CD8-positive, alpha-beta memory T cell (primary cell): ENCODE measurements at places on chromosomes 3 and 15. TPM values are rescaled to one million over a fixed set of nuclear protein-coding genes. Genes with fewer than 3 reads are reported as not detected.

DNA sequence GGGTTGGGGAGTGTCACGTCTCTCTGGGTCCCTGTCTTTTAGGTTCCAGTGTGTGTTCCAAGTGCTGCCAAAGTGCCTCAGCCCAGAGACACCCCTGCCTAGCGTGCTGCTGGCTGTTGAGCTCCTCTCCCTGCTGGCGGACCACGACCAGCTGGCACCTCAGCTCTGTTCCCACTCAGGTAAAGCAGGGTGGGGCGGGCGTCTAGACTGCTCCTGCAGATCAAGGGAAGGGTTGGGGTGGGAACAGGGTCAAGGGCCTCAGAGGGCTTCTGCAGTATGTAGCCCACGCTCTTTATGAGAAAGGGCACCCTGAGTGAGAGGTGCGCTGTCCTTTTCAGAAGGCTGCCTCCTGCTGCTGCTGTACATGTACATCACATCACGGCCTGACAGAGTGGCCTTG lies 17.2 kb downstream of the ATRIP start:
- H3K36me3 ChIP-seq, result peaks cover 36% of the 10 kb centered on the region
- H3K4me3 ChIP-seq, result no peak overlapping the region
- no peak overlapping the region for H3K27ac ChIP-seq

DNA sequence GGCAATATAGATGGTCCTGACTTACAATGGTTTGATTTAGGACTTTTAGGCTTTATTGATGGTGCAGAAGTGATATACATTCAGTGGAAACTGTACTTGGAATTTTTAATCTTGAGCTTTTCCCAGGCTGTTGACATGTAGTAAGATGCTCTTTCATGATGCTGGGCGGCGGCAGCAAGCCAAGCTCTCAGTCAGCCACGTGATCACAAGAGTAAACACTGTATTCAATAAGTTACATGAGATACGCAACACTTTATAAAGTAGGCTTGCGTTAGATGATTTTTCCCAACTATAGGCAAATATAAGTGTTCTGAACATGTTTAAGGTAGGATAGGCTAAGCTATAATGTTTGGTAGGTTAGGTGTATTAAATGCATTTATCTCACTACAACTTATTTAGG lies 17.9 kb downstream of the PARP9 start:
- H3K4me1 ChIP-seq, result no peaks in the 10 kb centered on the region
- no peak overlapping the region for H3K4me3 ChIP-seq
- DNase-seq, result no peak
- no peaks in the 10 kb centered on the region for H3K27me3 ChIP-seq

GRCh38 chr3:17038141-17038540 lies 153.4 kb downstream of the PLCL2 start:
- H3K27ac ChIP-seq, result no peak overlapping the region
- DNase-seq, result no peak
- H3K36me3 ChIP-seq, result peaks cover 4% of the 10 kb centered on the region
- no peak overlapping the region for H3K4me3 ChIP-seq
- H3K27me3 ChIP-seq, result no peaks in the 10 kb centered on the region
- H3K4me1 ChIP-seq, result peaks cover 7% of the 10 kb centered on the region

GRCh38 chr3:3792391-3792790 lies 6.8 kb upstream of the LRRN1 start:
- no peaks in the 10 kb centered on the region for H3K27me3 ChIP-seq
- H3K36me3 ChIP-seq, result no peaks in the 10 kb centered on the region
- DNase-seq, result no peak

GRCh38 chr3:160480931-160481330 lies 31.3 kb upstream of the TRIM59 start:
- no peaks in the 10 kb centered on the region for H3K36me3 ChIP-seq
- no peaks in the 10 kb centered on the region for H3K4me1 ChIP-seq
- H3K27ac ChIP-seq, result no peak overlapping the region
- no peaks in the 10 kb centered on the region for H3K27me3 ChIP-seq
- H3K4me3 ChIP-seq, result no peak overlapping the region

- H3K27me3 ChIP-seq, result no peaks in the 10 kb centered on the region
- no peak for DNase-seq
- H3K4me3 ChIP-seq, result no peak overlapping the region
Measured at GRCh38 chr15:75225951-75226732, 24.5 kb downstream of the C15orf39 start.

DNA sequence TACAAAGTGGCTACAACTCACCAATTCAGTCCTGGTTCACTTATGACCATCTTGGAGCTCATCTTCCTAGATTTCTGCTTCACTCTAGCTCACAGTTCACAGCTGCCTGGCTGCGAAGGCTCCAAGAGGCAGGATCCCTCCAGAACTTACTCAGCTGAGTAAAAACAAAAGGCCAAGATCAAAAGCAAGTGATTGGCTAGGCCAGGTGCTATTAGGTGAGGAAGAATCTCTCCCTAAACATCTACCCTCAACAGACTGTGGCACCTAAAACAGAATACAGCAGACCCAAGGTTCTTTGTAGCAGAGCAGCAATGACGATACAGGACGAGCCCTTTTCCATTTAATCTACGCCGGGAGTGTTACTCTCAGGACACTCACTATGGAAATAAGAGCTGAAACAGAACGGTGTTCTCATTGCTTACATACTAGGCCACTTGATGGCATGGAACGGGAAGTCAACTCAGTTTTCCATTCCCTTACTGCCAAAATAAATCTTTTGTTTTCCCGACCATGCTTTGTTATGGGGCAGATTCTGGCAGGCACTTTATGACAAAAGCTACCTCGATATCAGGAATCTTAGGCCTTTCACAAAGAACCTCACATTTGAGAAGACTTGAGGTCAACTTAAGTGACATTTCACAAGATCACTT lies 901 bp downstream of the ICE2 start:
- no peaks in the 10 kb centered on the region for H3K36me3 ChIP-seq
- peaks cover 35% of the 10 kb centered on the region for H3K4me1 ChIP-seq
- no peak for DNase-seq
- H3K4me3 ChIP-seq, result peak overlapping the region; percentile 92

DNA sequence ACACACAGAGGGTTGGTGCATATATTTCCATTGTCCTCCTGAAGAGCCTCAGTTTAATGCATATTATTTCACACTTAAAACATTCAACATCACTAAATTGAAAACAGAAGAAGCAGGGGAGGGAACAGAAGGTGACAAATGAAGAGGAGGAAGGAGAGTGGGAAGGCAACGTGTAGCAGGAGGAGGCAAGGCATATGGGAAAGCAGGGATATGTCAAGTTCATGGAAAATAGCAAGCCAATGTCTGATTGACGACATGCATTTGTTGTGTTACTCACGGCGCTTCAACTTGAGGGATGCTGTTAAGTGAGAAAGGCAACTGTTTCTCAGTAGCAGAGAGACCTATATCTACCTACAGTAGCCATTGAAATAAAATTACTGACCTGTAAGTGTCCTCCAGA lies 154.5 kb downstream of the NSUN3 start:
- H3K27ac ChIP-seq, result no peak overlapping the region
- H3K36me3 ChIP-seq, result no peaks in the 10 kb centered on the region
- DNase-seq, result no peak
- no peak overlapping the region for H3K4me3 ChIP-seq
- H3K4me1 ChIP-seq, result no peaks in the 10 kb centered on the region

HSPBAP1 gene
- 10.2 TPM for total RNA-seq

CLDN11 gene
- not detected for total RNA-seq

DPPA4 gene
- total RNA-seq, result 0.16 TPM
